ELR (cell line): ENCODE measurements at places on chromosomes 12 and 14.

DNA sequence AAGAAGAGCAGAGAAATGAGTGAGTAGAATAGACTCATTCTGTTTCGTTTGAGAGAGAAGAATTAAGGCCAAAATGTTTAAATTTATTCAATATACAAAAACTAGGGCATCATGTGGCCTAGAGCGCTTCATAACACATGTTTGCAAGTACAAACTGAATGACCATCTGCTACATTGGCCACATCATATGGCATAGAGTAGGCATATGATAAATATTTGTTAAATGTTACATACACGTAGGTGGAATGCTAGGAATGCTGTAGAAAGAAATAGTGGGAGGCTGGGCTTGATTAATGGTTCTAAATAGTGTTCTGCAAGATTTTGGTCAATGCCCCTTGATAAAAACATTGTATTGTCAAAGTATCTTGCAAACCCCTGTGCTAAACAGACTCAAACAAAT lies 10.8 kb downstream of the MGP start:
- DNase-seq, result peak; percentile 27

GRCh38 chr12:7193674-7194073 lies 4.2 kb downstream of the PEX5 start:
- no peak for DNase-seq

GRCh38 chr14:75299059-75299458 lies 20.4 kb downstream of the FOS start:
- DNase-seq, result no peak

- DNase-seq, result no peak
Observed at GRCh38 chr12:41699658-41700057, 445.0 kb downstream of the GXYLT1 start.

DNA sequence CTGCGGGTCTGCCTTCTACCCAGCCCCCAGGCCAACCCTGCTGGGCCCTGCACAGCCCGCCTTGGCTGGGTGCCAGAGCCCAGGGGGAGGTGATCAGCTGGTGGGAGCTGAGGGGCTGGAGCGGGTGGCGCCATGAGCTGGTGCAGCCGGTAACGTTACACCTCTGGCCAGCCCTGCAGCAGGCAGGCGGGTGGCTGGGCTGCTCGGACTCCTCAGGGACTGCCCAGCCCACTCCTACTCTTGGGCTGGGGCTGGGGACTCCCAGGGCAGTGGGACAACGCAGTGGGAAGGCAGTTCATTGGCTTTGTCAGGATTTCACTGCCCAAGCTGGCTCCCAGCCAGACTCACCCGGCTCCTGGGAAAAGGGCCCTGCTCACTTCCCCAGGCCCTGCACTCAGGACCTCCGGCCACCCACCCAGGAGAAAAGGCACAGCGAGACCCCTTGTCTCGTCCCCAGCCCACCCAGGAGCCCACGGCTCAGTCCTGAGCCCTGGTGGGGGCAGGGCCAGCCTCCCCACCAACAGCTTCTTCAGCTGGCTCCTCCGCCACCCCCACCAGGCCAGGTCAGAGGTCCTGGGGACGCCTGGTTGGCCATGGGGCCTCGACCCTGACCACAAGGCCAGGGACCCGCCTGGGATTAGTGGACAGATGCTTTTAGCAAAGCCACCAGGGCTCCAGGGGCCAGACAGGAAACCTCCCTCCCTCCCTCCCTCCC lies 1.0 kb downstream of the PGF start:
- DNase-seq, result peak; percentile 26

DNA sequence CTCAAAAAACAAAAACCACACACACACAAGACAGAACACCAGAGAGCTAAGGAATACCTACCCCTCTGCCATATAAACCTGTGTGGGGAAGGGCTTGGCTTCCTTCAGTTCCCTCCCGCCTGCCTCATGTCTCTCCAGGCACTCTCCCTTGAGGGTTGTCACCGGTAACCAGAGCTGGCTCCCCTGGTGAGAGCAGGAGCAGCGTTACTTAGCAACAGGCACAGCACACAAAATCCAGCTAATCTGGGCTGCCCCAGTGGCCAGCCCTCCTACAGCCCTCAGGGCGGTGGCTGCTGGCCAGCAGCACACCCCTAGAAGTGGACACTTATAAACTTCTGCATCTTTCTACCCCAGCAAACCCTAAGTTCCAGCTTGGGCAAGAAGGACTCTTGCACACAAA lies 21.6 kb upstream of the NR4A1 start:
- peak; percentile 28 for DNase-seq

- DNase-seq, result peak; percentile 75
Observed at GRCh38 chr12:6852651-6853354, 853 bp downstream of the USP5 start.

DNA sequence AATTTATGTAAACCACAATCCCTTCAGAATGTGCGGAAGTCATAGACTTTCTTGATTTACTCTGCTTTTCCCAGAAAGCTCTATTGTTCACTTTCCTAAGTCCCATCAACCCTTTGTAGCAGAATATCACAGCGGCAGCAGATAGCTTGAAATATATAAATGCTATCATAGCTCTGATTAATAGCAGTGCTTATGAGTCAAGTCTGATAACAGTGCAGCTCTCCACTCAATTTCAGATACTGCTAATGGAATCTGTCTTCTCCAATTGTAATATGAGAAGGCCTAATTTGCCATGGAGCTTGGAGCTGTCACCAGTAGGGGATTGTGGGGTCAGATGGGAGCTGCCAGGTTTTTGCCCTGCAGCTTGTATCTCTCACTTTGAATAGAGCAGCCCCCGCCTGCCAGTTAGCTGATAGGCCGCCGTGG lies 10.9 kb downstream of the TMEM260 start:
- no peak for DNase-seq

DNA sequence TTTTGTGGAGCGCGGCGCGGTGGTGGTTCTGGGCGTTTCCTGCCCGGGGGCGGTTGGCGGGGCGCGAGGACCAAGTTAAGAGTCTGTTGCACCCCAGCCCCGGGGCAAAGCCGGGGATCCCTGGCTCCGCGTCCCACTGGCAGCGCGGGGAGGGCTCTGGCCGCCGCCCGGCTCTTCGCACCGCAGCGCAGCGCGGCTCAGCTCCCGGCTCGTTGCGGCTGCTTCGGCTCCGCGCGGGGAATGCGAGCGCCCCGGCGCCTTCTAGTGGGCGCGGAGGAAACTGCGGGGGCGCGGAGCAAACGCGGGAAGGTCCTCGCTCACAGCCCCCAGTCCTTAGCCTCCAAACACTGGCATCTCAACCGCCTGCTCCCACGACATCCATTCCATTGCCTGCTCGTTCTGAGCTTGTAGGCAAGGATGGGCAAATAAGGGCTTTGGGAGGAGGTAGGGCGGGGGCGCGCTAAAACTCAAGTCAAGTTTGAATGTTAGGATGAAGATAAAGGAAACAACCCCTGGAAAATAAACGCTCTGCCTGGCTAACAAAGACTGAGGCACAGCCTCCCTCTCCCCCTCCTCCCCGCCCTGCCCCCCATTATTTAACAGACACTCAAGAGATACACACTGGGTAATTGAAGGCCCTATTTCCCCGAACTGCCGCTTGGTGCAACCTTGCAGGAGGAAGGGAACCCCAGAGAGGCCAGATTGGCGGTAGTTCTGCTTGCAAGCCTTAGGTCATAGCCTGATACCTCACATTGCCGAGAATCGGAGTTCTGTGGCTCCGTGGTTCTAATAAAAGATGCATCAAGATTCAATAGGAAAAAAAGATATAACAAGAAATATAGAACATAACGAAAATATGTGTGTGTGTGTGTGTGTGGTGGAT lies at the start of gene B4GALNT1:
Gene B4GALNT1, minus strand, starts transcription at position 244 of the 883 bp plus-strand sequence. CDS start 1,069 bp downstream, outside the sequence.
- DNase-seq, result peak; percentile 77

DNA sequence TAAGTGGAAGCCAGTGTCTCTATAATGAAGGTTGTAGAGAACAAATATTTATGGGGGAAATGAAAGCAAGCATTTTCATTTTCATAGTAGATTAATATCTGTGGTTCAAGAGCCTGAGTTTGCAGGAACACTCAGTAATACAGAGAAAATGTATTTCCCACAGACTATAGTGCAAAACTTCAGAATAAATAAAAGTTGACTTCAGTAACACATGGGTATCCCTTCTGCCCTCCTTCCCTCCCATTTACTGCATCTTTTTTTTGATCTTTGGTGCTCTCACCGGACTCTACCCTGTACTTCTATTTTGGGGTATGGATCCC lies 75.3 kb upstream of the AMN1 start:
- DNase-seq, result no peak

- no peak for DNase-seq
Observed at GRCh38 chr12:131147894-131148293, 194.2 kb downstream of the ADGRD1 start.
